ENCODE measurements at places on chromosomes 4 and X.

- no peak for DNase-seq
These were observed 23.9 kb upstream of the CXCL13 start for GRCh38 chr4:77581724-77582123.

GRCh38 chr4:76623217-76624045 lies 188.4 kb downstream of the SHROOM3 start:
- no peak for DNase-seq

DNA sequence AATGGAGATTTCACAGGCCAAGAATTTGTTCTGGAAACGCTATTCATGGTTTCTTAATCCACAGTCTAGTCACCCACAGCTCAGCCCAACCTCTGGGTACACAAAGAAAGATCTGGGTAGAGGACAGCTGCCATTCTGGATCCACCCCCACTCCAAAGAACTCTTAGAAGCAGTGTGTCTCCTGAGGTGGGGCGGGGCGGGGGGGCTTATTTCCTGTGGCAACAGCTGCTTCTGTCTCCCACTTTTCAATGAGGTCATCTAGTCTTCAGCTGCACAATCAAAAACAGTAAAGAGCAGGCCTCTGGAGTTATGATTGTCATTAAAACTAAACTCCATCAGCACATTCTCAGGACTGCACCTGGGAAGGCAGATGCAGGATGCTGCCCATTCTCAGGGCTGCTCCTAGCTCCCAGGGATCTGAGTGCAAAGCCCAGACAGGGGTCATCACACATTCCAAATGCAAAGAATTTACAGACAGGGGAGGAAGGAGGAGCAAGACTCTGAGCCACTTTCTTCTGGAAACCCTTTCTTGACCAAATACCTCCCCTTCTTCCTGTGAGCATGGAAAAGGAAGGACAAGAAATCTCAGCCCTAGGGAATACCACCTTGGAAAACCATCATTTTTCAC lies 207.3 kb downstream of the HS6ST2 start:
- no peak for DNase-seq

GRCh38 chrX:94751611-94752010 lies 1077.6 kb downstream of the FAM133A start:
- no peak for DNase-seq

- DNase-seq: peak; percentile 34
These were observed at the start of gene GPRASP1 for GRCh38 chrX:102651242-102652011. Gene GPRASP1 (plus strand): TSS chrX:102651483. CDS start chrX:102653914, 2,431 bp downstream.

GRCh38 chrX:54178100-54178940 lies 4.7 kb downstream of the FAM120C start:
- no peak for DNase-seq

- DNase-seq: no peak
These were observed 242.3 kb upstream of the GRIA3 start for GRCh38 chrX:122941806-122942205.

DNA sequence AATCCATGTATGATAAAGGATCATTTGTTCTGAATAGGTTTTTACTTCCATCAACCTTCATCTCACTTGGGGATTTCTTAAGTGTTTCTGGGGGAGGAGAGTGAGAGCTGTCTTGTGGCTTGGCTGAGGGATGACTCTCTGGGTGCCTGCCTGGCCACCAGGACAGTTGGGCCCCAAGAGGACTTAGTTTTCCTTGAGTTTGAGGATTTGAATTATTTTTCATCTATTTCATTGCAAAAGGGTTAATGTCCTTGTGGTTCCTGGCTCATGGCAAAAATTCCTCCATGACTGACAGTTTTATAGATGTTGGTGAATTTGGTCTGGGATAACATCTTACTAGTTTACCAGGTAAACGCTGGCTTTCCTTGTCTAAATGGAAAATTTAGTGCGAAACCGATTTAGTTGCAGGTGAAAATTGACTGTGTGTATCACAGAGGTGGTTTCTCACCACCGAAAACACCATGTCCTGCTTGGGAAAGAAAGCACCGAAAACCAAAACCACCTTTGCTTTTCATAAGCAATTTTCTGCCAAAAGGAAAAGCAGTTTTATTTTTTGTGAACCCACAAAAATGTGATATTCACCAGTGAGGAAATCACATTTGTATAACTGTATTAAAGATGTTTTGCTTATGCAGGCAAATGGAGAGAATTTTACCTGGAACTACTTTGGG lies 331.3 kb upstream of the SFRP2 start:
- no peak for DNase-seq

DNA sequence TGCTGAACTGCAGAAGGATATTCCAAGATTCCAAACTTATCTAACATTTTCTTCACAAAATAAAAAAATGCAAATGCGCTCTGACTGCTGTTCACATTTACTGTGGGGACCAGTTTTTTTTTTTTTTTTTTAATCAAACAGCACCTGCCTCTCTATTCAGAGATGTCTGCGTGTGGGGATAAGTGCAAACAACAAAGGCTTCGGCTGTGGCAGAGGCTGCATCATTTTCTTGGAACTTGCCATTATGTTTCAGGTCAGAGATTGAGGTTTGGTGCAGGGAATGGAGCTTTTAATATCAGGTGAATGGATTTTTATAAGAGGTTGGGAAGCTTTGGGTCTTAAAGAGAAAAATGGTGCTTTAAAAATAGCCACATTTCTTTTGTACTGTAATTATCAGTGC lies 78.2 kb upstream of the TET2 start:
- no peak for DNase-seq

DNA sequence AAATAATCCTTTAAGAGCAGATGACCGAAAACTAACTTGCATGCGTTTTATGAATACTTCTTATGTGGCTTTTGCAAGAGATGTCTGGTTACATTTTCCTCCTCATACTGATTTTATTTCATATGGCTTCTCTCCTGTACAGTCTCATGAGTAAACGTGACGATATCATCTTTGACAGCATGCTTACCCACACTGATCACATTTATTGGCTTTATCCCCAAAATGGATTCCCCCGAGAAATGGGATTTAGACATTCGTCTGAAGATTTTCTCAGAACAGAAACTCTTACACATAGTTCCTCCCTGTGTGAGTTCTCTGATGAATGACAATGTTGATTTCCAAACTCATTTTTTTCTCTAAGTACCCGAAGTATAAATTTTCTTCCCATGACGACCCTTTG lies 939.7 kb upstream of the LCORL start:
- DNase-seq: no peak

DNA sequence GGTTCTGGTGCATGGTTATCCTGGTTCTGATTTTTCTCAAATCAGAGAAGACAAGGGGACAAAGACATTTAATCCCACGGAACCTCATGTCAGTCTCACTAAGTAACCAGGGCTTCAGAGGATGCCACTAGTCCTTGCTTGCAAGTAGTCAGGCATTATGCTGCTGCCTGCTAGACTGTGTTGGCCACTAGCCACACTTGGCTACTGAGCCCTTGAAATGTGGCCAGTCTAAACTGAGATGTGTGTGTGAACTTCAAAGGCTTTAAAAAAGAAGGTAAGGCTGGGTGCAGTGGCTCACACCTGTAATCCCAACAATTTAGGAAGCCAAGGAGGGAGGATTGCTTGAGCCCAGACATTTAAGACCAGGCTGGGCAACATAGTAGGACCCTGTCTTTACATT lies 48.6 kb upstream of the IGFBP7 start:
- no peak for DNase-seq

- DNase-seq: no peak
These were observed 38.6 kb downstream of the GASK1B start for GRCh38 chr4:158134222-158134621.

- no peak for DNase-seq
These were observed 17.9 kb upstream of the NSUN7 start for GRCh38 chr4:40731792-40732245.

- no peak for DNase-seq
These were observed 94.0 kb upstream of the TBL1X start for GRCh38 chrX:9370893-9371292.

- no peak for DNase-seq
These were observed 293.2 kb downstream of the FBXO8 start for GRCh38 chr4:173990126-173990868.

- DNase-seq: peak; percentile 2
These were observed 54.4 kb upstream of the LCORL start for GRCh38 chr4:18075823-18076433.

- DNase-seq: no peak
These were observed 1109.3 kb upstream of the LCORL start for GRCh38 chr4:19130866-19131265.

- DNase-seq: no peak
These were observed 4.2 kb downstream of the RPS4X start for GRCh38 chrX:72272868-72273267.

DNA sequence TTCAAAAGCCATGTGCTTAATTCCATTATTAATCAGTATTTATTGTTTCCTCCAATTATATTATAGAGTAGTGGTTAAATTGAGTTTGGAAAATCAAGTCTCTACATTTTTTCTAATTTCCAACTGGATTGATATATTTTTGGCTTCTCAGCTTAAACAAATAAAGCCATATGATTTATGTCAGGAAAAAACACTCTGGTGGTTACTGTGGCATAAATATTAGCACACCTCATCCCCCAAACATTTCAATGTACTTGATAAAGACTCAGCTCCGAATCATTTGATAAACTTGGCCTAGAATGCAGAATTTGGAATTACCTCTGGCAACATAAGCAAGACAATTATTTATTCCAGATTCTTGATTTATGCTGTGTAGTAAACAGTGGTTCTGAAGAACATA lies 2313.8 kb downstream of the ARAP2 start:
- no peak for DNase-seq

DNA sequence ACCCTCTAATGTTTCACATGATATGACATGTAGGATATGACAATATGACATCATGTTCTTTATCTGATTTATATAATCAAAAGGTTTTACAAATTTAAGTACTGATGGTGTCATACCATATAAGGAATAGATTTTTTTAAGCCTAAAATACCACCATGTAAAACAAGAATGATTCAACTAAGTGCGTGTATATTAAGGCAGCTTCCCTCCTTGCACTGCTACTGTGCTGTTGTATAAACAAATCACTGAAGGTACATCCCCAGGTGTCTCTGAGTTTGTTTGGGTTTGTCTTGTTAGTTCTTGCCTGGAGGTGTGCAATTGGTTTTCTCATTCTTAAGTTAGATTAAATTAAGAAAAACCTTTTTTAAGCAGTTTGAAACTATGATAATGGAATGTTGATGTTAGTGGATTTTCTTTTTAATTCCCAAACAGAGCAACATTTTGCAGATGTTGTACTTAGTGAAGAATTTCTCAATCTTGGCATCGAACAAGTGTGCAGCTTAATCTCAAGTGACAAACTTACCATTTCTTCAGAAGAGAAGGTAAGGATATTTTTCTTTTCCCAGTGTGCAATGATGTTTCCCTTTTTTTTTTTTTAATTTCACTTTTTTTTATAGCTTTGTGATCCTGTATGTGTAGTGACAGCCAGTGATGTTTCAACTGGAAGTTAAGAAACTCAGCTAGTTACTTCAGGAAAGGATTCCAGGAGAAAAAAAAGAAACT lies 33.4 kb upstream of the MSMO1 start:
- DNase-seq: no peak

DNA sequence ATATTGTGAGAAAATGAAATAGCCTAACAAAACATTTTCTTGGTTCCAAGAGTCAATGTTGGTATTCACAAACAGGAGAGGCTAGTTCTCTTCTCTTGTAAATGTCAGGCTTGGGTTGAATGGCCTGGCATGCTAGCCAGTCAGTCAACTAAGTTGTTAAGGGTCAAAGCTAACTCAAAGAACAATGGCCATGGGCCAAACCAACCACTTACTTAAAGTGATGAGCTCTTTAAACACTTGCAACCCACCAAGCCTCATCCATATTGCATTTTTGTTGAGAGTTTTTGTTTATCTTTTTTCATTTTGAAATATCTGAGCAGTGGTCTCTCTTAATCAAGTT lies 394.5 kb downstream of the RAB28 start:
- no peak for DNase-seq

- no peak for DNase-seq
These were observed 10.3 kb downstream of the MPP1 start for GRCh38 chrX:154795016-154795415.

GRCh38 chrX:77119706-77120105 lies 327.5 kb upstream of the FGF16 start:
- DNase-seq: no peak

- no peak for DNase-seq
These were observed 39.9 kb upstream of the NFXL1 start for GRCh38 chr4:47954245-47954644.
